ENCODE measurements at places on chromosomes 4 and X. TPM values are rescaled to one million over a fixed set of nuclear protein-coding genes. Genes with fewer than 3 reads are reported as not detected.

DNA sequence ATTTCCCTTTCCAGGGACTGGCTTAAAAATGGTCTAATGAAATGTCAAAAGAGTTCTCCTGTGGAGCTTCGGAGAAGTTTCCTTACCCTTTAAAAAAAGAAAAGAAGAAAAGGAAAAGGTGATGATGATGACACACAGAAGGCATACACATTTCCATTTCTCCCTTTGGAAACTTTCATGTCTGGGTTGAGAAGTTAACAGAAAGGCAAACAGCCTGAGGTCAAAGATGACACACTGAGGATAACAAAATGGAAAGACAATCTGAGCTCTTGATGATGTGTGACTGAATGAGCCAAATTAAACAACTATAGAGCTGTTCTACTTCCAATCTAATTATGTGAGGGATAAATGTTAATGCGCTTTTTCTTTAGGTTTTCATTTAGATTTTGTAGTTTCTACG, 32.2 kb downstream of the NFXL1 start:
- H3K4me1 ChIP-seq: no peaks in the 10 kb centered on the region
- H3K27ac ChIP-seq: no peak overlapping the region
- no peak overlapping the region for H3K4me3 ChIP-seq
- no peaks in the 10 kb centered on the region for H3K27me3 ChIP-seq
- DNase-seq: no peak

DNA sequence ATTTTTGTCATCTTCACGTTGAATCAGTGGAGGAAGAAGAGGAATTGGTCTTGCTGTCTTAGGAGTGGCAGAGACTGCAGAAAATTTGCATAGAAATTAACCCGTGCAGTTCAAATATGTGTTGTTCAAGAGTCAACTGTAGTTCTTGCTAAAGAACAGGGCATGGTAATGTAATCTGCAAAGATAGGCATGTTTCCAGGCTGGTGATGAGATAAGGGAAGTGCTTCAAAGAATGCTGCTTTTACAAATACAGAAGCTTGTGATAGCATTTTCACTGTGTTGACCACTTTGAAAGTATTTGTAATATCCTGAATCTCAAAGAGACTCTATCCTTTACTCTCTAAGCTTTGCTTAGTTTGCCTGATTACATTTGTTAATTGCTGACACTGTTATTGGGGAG, 60.1 kb downstream of the PRRG1 start:
- H3K27ac ChIP-seq: no peak overlapping the region
- H3K36me3 ChIP-seq: no peaks in the 10 kb centered on the region
- DNase-seq: no peak
- no peaks in the 10 kb centered on the region for H3K27me3 ChIP-seq
- no peak overlapping the region for H3K4me3 ChIP-seq
- H3K4me1 ChIP-seq: peaks cover 11% of the 10 kb centered on the region

NAA11 gene
- total RNA-seq: not detected

MXD4 gene
- 76.6 TPM for total RNA-seq

DNA sequence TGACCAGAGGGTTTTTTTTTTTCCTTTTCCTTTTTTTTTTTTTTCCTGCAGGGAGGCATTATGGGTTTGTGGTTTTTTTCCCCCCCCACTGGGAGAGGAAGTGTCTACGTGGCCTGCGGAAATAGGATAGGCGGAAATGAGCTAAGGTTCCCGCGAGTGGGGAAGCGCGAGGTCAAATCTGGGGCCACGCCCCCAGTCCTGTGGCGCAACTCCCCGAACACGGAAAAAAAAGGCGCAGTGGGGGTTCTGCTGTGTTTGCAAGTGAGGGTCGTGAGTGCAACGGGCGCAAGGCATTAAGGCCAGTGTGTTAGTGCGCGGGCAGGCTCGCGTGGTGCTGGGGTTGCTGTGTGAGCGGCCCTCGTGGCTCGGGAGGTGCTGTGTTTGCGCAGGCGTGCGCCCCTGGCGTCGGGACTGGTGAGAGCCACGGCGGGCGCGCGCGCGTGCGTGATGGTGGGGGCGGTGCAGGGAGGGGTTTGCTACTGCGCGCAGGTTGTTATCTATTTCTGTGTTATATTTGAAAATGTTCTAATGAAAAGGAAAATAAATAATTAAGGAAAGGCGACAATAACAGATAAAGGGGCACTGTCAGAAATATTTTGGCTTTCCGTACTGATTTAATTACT, 685 bp upstream of the MORF4L2 start:
- peak overlapping the region; percentile 97 for H3K27ac ChIP-seq
- peak; percentile 94 for DNase-seq

GRCh38 chrX:25012433-25012735, 3.4 kb downstream of the ARX start:
- no peak overlapping the region for H3K27ac ChIP-seq
- DNase-seq: peak; percentile 19
- H3K4me3 ChIP-seq: no peak overlapping the region
- H3K27me3 ChIP-seq: peaks cover 34% of the 10 kb centered on the region
- no peaks in the 10 kb centered on the region for H3K4me1 ChIP-seq
- no peaks in the 10 kb centered on the region for H3K36me3 ChIP-seq

- H3K27me3 ChIP-seq: no peaks in the 10 kb centered on the region
- H3K36me3 ChIP-seq: no peaks in the 10 kb centered on the region
- H3K27ac ChIP-seq: no peak overlapping the region
- no peak overlapping the region for H3K4me3 ChIP-seq
- H3K4me1 ChIP-seq: no peaks in the 10 kb centered on the region
Observed at GRCh38 chrX:112888916-112889315, 48.3 kb upstream of the AMOT start.

DNA sequence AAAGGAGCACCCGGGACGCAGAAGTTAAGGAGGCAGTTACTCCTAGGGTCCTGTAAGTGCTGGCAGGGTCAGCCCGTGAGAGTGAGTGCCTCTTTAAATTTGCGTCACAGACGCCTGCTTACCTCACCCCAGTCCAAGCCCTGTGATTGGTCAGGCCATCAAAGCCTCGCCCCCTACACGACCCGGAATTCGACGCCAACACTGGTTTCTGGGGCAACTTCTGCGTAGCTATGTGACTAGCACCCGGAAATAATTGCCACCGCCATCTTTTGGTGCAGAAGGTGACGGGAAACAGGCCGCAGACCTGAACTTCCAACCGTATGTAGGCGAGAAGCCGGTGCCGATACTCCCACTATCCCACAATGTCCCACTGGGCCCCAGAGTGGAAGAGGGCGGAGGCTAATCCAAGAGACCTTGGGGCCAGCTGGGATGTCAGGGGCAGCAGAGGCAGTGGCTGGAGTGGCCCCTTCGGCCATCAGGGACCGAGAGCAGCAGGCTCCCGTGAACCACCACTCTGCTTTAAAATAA, at the start of gene DDX53:
Gene DDX53, plus strand, starts transcription at position 265 of the 528 bp plus-strand sequence. Its CDS starts 98 bp downstream, at position 363.
- no peaks in the 10 kb centered on the region for H3K36me3 ChIP-seq
- no peaks in the 10 kb centered on the region for H3K27me3 ChIP-seq
- no peak for DNase-seq
- H3K4me1 ChIP-seq: no peaks in the 10 kb centered on the region
- H3K4me3 ChIP-seq: no peak within 1 kb of the TSS

- no peak overlapping the region for H3K4me3 ChIP-seq
- H3K27me3 ChIP-seq: no peaks in the 10 kb centered on the region
- no peaks in the 10 kb centered on the region for H3K36me3 ChIP-seq
Observed at GRCh38 chr4:96598465-96598864, 758.6 kb downstream of the PDHA2 start.

DNA sequence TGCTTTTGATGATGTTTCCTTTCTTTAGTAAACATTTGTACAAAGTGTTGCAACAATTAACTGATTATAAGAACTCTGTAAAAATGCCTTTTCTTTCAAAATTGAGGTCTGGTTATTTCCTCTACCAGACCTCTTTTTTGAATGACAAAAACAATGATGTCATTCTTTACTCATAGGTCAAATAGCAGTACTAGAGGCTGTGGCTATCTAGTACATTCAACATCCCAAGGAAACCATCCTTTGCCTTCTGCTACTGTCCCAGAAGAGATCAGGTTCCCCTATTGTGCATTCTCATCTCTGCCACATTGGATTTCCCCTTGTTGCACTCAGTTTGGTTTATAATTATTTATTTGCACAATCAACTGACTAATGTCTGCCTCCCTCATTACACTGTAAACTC, 19.1 kb upstream of the MAD2L1 start:
- no peaks in the 10 kb centered on the region for H3K27me3 ChIP-seq
- no peak overlapping the region for H3K27ac ChIP-seq
- no peak for DNase-seq
- no peak overlapping the region for H3K4me3 ChIP-seq

KLHL34 gene
- 8.9 TPM for total RNA-seq

GRCh38 chr4:80125252-80126177, 52.5 kb upstream of the ANTXR2 start:
- H3K27me3 ChIP-seq: no peaks in the 10 kb centered on the region
- peaks cover 2% of the 10 kb centered on the region for H3K4me1 ChIP-seq

- DNase-seq: no peak
- no peak overlapping the region for H3K27ac ChIP-seq
- H3K27me3 ChIP-seq: no peaks in the 10 kb centered on the region
- no peaks in the 10 kb centered on the region for H3K36me3 ChIP-seq
Observed at GRCh38 chrX:34879346-34879745, 63.2 kb upstream of the FAM47B start.

GRCh38 chrX:44306356-44306755, 37.1 kb downstream of the EFHC2 start:
- H3K27me3 ChIP-seq: no peaks in the 10 kb centered on the region
- H3K36me3 ChIP-seq: no peaks in the 10 kb centered on the region
- H3K27ac ChIP-seq: no peak overlapping the region
- no peaks in the 10 kb centered on the region for H3K4me1 ChIP-seq

- H3K4me3 ChIP-seq: no peak overlapping the region
- H3K4me1 ChIP-seq: peaks cover 7% of the 10 kb centered on the region
- H3K36me3 ChIP-seq: no peaks in the 10 kb centered on the region
- DNase-seq: no peak
- H3K27ac ChIP-seq: no peak overlapping the region
Observed at GRCh38 chr4:107725281-107725859, 5.3 kb upstream of the PAPSS1 start.

DNA sequence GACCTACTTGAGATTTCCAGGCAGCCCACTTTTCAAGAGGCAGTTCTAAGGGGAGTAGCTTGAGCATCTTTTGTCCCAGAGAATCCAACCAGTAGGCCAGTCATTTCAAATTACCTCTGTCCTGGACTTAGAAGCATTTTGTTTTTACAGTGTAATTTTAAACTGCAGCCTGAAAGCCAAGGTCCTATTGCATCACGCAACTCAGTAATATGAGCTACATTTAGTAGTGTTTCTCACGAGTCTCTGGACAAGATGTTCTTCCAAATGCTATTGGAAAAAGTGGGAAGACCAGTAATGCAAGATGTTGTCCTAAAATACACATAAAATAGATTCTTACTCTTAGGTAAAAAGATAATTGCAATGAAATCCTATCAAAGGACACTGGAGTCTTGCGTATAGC, 182.5 kb upstream of the ARX start:
- H3K27ac ChIP-seq: no peak overlapping the region
- H3K36me3 ChIP-seq: no peaks in the 10 kb centered on the region
- no peak for DNase-seq
- no peaks in the 10 kb centered on the region for H3K27me3 ChIP-seq

DNA sequence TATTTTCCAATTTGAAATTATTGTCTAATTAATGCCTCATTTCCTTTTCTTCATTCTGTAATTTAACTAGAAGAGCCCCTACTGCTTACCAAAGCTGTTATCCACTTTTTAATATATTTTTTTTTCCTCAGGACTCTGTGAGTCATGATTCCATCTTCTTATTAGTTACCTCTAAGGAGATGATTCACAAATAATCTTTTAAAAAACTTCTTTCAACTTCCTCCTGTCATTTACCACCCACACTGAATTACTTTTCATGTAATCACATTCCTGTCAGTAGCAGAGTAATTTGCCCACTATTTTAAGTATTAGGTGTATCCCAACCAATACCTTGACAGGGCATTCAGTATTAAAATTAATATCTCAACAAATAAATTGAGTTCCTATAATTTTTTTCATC, 470.9 kb upstream of the ADGRL3 start:
- H3K4me1 ChIP-seq: no peaks in the 10 kb centered on the region
- H3K36me3 ChIP-seq: no peaks in the 10 kb centered on the region
- H3K4me3 ChIP-seq: no peak overlapping the region
- no peaks in the 10 kb centered on the region for H3K27me3 ChIP-seq

RAP1GDS1 gene
- total RNA-seq: 15.0 TPM

- H3K36me3 ChIP-seq: no peaks in the 10 kb centered on the region
- no peak overlapping the region for H3K4me3 ChIP-seq
- DNase-seq: no peak
Observed at GRCh38 chr4:53116954-53117353, 248.9 kb downstream of the SCFD2 start.

CXCL10 gene
- total RNA-seq: not detected

DNA sequence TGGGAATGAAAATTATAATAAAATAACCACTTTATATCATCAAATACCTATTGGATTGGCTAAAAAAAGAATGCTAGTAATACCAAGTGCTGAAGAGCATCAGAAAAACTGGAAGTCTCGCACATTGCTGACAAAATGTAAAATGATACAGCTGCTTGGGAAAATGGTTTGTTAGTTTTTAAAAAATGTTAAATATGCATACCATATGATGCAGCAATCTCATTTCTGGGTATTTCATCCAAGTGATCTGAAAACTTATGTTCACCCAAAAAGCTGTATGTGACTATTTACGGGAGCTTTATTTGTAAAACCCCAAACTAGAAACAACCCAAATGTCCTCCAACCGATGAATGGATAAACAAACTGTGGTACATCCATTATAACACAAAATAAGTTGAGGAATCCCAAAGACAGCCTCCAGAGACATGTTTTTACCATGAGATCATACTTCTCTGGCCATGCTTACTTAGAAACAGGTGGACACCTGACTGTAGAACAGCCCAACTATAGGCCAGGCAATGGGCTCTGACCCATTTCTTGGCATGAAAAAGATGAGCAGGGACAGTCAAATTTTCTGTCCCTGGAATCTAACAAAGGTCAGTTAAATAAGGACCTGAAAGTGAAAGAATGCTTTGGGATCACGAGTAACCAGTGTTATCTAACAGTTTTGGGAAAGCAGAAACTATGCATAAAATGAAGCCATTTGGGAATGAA, 47.5 kb upstream of the FAM120C start:
- H3K4me1 ChIP-seq: no peaks in the 10 kb centered on the region
- H3K27ac ChIP-seq: no peak overlapping the region
- DNase-seq: no peak
- no peaks in the 10 kb centered on the region for H3K27me3 ChIP-seq
- no peaks in the 10 kb centered on the region for H3K36me3 ChIP-seq

DNA sequence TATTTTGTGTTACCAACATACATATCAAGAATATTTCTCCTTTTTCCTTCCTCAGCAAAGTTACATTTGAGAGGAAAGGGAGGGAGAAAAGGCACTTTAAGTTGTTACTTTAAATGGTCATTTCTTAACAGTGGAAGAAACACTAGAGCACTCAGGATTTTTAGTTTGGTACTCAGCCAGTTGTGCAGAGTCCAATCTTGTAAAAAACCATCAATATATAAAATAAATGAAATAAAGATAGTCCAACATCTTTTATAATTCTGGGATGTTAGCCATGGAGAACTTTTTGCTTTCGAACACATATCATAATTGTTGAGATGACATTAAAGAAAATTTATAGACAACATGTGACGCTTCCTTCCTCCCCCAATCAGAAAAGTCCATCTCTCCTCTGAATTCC, 253.8 kb downstream of the QDPR start:
- no peaks in the 10 kb centered on the region for H3K27me3 ChIP-seq
- no peaks in the 10 kb centered on the region for H3K4me1 ChIP-seq
- H3K36me3 ChIP-seq: no peaks in the 10 kb centered on the region
- no peak for DNase-seq

CT45A10 gene
- not detected for total RNA-seq

RPA4 gene
- 0.25 TPM for total RNA-seq
